A375 (cell line): ENCODE measurements at places on chromosomes 16 and 17. TPM values are rescaled to one million over a fixed set of nuclear protein-coding genes. Genes with fewer than 3 reads are reported as not detected.

The WNT3 gene
- total RNA-seq = 2.0 and 2.5 TPM in 2 replicates

The KRTAP4-8 gene
- total RNA-seq = not detected in 2 replicates

The SRSF1 gene
- total RNA-seq = 311 and 374 TPM in 2 replicates

The C16orf96 gene
- total RNA-seq = not detected in 2 replicates

The IL34 gene
- not detected in 2 replicates for total RNA-seq

The SLC5A11 gene
- 0.19 TPM in 1 of 2 replicates, not detected in the other for total RNA-seq

The KRT16 gene
- 1.4 and 1.6 TPM in 2 replicates for total RNA-seq

The TIGD7 gene
- 5.0 and 6.7 TPM in 2 replicates for total RNA-seq

The NPIPA7 gene
- total RNA-seq = 1.2 and 7.1 TPM in 2 replicates

The CDH13 gene
- 92.9 and 112 TPM in 2 replicates for total RNA-seq

The IL17C gene
- total RNA-seq = 0.15 TPM in 1 of 2 replicates, not detected in the other

The FNDC8 gene
- total RNA-seq = not detected in 2 replicates

The PIPOX gene
- 1.2 and 1.4 TPM in 2 replicates for total RNA-seq

The ABHD15 gene
- total RNA-seq = 5.8 and 6.2 TPM in 2 replicates

The SLC13A5 gene
- 0.19 and 0.26 TPM in 2 replicates for total RNA-seq

The ITGAD gene
- 0.19 TPM in 1 of 2 replicates, not detected in the other for total RNA-seq

The APOH gene
- total RNA-seq = not detected in 2 replicates

The GAS2L2 gene
- not detected in 2 replicates for total RNA-seq

The SLC52A1 gene
- total RNA-seq = not detected in 2 replicates

The SCARF1 gene
- 0.19 and 0.41 TPM in 2 replicates for total RNA-seq

The EVI2B gene
- 0.08 and 0.60 TPM in 2 replicates for total RNA-seq

The FBXW10 gene
- not detected in 2 replicates for total RNA-seq

The CCL13 gene
- not detected in 2 replicates for total RNA-seq

The DNAH3 gene
- 0.15 TPM in 1 of 2 replicates, not detected in the other for total RNA-seq

The MYL4 gene
- not detected in 2 replicates for total RNA-seq

The SCGB1C2 gene
- not detected in 2 replicates for total RNA-seq

The LYRM1 gene
- total RNA-seq = 34.4 and 43.3 TPM in 2 replicates

The PTGES3L gene
- 0.30 and 0.69 TPM in 2 replicates for total RNA-seq

The SHISA6 gene
- not detected in 2 replicates for total RNA-seq

The CACNG1 gene
- total RNA-seq = not detected in 2 replicates

The PRMT7 gene
- total RNA-seq = 67.6 and 79.4 TPM in 2 replicates

The TTLL6 gene
- total RNA-seq = 0.41 and 1.2 TPM in 2 replicates

The FGF11 gene
- 0.38 and 0.98 TPM in 2 replicates for total RNA-seq

The NPW gene
- total RNA-seq = 1.0 and 1.5 TPM in 2 replicates

The STARD3 gene
- 37.3 and 37.7 TPM in 2 replicates for total RNA-seq

The TP53TG3 gene
- total RNA-seq = 0.58 and 5.6 TPM in 2 replicates

The TNS4 gene
- 0.08 and 0.27 TPM in 2 replicates for total RNA-seq
